GM04503 (cell line): ENCODE measurements at places on chromosomes 16 and 17.
A peak's percentile ranks its signal among the peaks of the same experiment; 100 is the strongest.

DNA sequence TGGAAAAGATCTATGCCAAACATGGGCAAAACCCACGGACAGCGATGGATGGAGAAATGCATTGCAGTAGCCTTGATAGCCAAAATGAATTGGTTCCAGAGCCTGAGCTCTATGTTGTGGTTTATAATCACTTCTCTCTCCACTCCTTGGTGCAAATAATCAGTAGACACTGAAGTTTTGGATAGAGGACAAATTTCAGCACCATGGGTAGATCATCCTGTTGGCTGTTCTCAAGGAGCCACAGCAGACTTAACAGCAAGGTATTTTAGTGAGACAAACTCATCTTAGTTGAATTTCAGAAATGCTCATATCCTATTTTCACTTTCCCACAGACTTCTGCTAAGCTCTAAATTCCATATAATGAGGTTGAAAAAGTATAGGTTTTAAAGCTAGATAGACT, 88.3 kb upstream of the CCL1 start:
- DNase-seq, result no peak

- no peak for DNase-seq
These were observed 809.5 kb upstream of the GOT2 start for GRCh38 chr16:59543641-59544040.

DNA sequence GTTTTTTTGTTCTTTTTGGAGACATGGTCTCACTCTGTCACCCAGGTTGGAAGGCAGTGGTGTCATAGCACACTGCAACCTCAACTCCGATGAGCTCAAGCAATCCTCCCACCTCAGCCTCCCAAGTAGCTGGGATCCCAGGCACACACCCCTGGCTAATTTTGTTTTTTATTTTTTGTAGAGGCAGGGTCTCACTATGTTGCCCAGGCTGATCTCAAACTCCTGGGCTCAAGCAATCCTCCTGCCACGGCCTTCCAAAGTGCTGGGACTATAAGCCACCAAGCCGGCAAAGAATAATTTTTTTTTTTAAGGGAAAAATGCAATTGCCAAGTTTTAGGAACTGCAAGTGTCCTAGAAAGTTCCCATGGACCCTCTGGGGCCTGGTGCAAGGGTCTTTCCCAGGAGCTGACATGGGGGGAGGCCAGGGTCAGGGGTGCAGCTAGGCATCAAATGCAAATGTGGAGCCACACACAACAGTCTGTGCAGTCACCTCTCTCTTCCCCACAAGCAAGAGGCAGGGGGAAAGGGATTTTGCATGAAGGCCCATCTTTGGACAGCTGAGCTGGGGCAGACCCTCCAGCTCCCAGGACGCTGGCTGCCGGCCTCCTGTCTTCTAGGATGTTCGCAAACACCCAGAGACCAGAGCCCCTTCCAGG, 20.1 kb upstream of the BCAR1 start:
- no peak for DNase-seq

DNA sequence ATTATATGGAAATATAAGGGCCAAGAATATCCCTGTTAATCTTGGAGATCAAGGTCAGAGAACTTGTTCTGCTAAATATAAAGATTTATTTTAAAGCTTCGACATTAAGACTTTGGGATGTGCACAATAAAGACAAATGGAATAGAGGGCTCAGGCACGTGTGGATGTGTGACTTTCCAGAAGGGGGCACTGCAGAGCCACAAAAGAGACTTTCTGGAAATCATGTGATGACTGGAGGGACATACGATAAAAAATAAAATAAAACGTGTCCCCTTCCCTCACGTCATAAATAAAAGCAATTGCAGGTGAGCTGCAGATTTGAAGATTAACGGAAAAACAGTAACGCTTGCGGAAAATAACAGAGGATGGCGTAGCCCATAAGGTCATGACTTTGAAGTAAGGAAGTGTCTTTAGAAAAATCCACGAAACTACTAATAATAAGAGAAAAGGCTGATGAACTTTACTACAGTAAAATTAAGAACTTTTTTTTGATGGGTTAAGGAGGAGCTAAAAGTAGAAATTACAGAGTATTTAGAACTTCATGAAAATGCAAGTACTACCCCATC, 9.4 kb upstream of the ENGASE start:
- no peak for DNase-seq

GRCh38 chr16:66551348-66551759, 1.0 kb upstream of the CKLF start:
- no peak for DNase-seq

DNA sequence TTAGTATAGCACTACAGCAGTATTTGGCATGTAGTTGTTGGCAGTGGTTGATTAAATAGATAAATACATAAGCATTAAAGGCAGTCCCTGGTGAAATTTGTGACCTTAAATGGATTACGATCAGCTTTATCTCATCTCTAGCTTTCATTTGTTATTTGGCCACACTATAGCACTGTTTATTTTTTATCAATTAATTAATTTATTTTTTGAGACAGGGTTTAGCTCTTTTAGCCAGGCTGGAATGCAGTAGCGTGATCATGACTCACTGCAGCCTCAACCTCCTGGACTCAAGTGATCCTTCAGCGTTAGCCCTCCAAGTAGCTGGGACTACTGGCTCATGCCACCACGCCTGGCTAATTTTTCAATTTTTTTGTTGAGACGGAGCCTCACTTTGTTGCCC, 18.7 kb upstream of the ARHGAP17 start:
- DNase-seq, result no peak

GRCh38 chr16:74775255-74775654, 635 bp upstream of the FA2H start:
- no peak for DNase-seq

GRCh38 chr16:78574571-78574970, 475.1 kb downstream of the WWOX start:
- no peak for DNase-seq

DNA sequence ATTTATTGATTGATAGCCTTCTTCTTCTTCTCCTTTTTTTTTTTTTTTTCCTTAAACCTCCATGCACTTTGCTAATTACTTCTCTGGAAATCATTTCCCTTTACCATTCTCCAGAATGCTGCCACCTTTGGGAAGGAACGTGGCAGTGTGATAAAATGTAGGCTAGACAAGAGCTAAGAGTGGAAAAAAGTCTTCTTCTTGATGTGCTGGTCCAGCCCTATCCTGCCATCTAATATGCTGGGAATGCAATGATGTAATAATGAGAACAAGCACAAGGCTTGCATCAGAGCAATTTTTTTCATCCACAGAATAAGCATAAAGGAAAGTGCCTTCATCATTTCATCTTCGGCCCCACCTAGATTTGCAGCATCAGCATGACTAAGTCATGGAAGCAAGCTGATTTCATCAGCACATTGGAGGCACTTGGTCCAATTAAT, 128.7 kb upstream of the ZFHX3 start:
- peak; percentile 78 for DNase-seq

DNA sequence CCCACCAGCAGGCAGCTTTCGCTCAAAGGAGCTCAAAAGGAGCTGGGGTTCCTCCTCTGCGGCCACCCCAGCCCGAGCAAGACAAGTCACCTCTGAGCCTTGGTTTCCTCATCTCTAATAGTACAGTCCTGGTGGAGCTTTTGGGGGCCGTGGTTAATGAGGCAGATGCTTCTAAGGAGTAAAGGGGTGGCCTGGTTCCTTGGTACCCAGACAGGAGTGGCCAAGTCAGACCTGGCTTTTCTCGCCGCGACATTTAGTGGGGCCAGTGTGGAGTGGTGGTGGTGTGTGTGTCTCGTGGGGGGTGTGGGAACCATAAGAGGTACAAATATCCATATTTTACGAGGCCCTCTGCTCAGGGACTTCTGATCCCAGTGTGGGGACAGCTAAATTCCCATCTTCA, 6.7 kb downstream of the FOXF1 start:
- no peak for DNase-seq

DNA sequence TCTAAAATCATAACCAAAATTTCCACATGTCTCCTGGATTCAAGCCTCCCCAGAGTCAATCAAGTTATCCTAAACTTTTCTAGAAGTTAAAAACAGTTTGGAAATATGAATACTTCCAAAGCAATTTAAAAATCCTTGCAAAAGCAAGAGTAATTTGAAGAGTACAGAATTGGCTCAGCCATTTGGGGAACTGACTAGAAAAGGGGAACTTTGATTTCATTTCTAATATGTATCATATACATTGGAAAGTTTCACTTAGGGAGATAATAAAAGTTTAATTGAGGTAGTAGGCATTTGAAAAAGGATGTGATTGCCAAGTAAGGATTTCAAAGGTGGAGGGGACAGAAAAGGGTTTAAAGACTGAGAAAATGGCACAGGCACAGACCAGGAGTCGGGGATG, 9.0 kb upstream of the SLFN12L start:
- no peak for DNase-seq

- no peak for DNase-seq
These were observed 674 bp downstream of the C17orf75 start for GRCh38 chr17:32341141-32341856.

- no peak for DNase-seq
These were observed 10.9 kb downstream of the ADAM11 start for GRCh38 chr17:44769647-44770084.

DNA sequence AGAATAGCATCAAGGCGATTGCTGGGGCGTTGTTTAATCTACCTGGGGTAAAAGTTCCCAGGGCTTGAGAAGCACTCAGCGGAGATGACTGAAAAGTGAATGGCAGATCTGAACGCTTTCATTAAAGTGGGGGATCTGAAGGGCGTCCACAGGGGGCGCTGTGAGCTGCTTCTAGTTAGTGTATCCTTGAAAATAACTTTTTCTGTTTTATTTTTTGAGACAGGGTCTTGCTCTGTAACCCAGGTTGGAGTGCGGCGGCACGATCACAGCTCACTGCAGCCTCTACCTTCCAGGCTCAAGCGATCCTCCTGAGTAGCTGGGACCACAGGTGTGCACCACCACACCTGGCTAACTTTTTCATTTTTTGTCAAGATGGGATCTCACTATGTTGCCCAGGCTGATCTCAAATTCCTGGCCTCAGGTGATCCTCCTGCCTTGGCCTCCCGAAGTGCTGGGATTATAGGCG, 360.4 kb downstream of the SEC14L1 start:
- no peak for DNase-seq

DNA sequence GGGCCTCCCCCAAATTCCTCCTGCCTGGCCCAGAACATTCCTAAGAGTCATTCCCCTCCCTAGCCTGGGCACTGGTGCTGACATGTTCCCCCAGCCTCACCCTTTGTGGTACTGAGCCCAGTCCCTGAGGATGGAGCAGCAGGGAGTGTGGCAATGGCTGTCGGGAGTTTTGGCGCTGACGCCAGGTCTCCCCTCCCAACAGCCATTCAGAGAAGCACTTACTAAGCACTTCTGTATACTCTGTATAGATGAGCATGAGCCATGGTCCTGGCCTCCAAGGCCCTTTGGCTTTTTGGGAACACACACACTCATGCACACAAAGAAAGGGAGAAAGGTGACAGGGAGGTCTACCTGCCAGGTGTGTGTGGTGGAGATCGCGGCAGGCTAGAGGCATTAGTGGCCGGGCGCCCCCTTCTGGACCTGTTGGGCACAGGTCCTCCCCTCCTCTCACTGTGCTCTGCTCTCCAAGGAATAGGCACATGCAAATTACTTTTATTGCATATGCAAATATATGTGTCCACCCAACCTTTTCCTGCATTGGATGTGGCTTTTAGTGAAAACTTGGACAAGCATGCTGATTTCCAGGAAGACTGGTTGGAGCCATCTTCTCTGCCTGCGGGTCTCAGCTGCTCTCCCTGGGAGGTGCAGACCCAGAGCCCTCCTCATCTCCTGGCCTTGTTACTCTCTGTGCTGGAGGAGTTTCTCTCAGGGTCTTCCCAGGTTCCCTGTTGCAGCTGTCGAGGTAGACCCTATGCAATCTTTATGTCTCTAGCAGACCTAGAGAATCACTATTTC, 17.4 kb upstream of the C17orf107 start:
- DNase-seq, result no peak

GRCh38 chr16:5065326-5065725, 430 bp downstream of the C16orf89 start:
- DNase-seq, result no peak

GRCh38 chr17:66625311-66625767, 209.6 kb upstream of the CACNG5 start:
- DNase-seq, result no peak

DNA sequence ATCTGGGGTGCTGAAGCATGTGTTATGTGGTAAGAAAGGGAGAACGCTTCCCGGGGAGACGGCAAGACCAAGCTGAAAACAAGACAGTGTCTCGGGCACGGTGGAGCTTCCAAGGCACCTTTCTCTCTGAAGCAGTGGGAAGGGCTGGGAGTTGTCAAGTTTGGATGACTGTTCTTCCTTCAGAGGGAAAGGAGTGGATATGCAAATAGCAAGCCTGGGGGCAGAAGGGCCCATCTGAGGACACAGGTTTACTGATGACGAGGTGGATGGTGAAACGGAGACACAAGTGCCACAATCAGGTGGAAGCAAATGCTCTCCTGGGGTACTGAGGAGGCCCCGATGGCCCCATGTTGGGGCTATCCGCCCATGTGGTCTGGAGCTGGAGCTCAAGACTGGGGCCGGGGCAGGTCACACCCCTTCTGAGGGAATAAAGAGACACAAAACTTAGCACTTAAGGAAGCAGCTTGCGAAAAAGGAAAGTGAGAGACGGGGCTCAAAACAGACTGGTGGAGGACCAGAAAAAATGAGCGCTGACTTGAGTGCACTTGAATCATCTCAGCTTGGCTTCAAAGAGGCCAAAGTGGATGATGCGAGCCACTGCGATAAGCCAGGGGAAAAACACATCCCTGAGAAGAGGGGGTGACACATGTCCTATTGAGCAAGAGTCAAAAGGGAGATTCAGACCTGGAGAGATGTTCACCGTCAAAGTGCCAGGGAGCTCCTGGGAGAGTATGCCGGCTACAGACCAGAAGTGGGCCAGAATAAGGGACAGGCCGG, 34.8 kb upstream of the MTSS2 start:
- DNase-seq, result no peak

DNA sequence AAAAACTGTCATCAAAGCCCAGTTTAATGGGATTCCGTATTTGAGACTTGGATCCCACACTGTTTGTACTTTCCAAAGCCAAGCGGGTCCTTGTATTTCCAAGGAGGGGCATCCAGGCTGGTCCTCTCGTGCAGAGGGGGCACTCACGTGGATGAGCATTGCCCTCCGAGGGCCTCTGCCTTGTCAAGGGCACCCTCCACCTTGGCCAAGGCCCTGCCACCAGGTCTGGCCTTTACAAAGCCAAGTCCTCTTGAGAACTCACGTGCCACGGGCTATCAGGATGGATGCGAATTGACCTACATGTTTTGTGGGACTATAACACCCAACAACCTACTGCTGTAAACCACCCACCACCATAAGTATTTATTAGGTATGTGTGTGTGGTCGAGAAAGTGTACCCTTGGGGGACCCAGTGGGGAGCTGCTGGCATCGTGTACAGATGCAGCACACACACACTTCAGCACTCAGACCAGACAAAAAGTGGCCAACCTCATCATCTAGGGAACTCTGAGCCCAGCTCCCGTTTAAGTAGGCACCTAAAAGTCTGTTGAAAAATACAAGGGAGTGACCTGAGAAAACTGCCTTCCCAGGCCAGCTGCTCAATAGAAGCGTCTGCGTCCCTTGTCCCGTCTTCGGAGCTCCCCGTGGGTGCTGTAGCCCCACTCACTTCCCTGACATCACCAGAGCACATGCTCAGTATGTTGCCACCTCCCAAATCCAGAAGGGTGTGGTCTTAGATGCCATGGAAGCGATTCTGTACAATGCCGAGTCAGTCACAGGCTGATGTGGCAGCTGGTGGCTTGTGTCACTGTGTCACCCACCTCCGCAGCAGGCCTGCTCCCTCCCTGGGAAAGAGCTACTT, 12.9 kb downstream of the MAP1LC3B start:
- DNase-seq, result no peak

- no peak for DNase-seq
These were observed 21.8 kb downstream of the KLHL36 start for GRCh38 chr16:84670063-84670462.

- peak; percentile 47 for DNase-seq
These were observed 134.5 kb downstream of the CDH13 start for GRCh38 chr16:82761236-82761635.
